ENCODE measurements at places on chromosomes 7 and 10.

GRCh38 chr7:141562036-141562435 lies 10.8 kb downstream of the AGK start:
- no peak for DNase-seq

DNA sequence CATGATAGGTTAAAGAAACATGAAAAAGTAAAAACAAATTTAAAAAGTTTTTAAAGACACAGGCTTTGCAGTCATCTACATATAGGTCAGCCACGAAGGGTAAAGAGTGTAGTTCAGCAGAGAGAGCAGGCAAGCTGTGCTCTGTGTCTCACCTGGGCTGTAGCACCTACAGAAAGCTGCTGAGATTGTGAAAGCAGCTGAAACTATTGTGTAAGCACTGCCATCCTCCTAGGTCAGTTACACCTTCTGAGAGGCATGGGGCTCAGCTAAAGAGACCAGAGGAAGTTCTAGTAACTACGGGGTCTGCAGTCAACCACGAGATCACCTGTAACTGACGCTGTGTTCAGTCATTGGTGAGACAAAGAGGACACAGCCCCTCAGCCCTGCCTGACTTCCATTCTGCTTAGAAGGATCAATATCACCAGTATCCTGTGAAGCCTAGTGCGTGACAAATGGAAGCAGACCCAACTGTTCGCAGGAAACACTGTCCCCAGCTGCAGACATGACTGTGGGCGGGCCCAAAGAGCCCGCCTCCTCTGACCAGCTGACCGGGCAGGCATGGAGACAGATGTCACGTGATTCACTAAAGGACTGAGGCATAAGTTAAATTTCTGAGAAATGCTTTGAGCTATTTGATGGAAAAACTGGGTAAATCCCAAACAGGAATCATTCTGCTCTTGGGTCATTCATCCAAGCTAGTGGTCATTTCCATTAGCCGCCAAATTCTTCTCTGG lies 87.9 kb downstream of the EBF3 start:
- DNase-seq, result no peak

DNA sequence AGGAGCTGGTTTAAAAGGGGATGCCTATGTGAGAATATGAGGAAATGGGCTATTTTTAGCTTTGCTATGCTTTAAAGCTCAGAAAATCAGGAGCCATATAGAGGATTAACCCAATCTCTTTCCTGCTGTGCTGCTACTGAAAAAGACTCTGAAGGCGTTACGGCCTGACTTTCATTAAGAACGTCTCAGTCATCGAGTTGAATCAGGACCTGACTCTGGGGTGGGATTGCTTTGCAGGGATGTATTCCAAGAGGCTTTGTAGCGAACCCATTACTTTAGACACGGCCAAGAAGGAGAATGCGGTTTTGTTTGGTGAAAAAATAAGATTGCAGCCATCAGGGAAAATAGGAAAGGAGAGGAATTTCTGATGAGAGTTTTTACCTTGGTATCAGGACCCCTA lies 426.9 kb downstream of the CCSER2 start:
- no peak for DNase-seq

DNA sequence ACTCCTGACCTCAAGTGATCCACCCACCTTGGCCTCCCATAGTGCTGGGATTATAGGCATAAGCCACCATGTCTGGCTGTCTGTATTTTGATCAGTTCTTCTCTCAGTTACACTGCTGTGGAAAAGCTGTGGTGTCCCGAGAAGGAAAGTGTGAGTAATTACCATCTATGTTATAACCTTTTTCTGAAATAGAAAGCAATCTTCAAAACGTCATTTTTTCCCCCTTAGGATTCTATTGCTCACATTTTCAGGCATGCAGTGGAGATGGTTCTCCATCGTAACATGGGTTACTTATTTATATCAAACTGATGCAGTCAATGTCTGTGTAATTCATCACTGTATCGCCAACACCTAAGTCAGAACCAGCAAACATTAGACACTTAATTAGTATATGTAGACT lies 103.5 kb upstream of the FAM3C start:
- DNase-seq, result no peak

DNA sequence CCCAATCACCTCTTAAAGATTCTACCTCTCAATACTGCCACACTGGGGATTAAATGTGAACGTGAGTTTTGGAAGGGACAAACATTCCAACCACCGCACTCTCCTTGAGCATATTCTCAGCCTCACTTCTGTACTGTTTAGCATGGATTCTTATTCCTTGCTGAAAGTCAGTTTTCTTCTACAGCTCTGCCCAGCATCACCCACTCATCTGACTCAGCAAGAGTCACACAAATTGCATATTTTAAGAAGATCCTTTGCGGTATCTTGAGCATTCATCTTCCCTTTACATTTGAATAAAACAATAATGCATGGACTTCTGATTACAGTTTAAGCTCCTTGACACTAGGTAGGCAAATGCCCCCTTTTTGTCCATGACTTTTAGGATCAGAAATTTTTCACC lies 251.6 kb upstream of the MKLN1 start:
- no peak for DNase-seq

GRCh38 chr7:18235819-18236218 lies 208.2 kb upstream of the PRPS1L1 start:
- DNase-seq, result no peak

DNA sequence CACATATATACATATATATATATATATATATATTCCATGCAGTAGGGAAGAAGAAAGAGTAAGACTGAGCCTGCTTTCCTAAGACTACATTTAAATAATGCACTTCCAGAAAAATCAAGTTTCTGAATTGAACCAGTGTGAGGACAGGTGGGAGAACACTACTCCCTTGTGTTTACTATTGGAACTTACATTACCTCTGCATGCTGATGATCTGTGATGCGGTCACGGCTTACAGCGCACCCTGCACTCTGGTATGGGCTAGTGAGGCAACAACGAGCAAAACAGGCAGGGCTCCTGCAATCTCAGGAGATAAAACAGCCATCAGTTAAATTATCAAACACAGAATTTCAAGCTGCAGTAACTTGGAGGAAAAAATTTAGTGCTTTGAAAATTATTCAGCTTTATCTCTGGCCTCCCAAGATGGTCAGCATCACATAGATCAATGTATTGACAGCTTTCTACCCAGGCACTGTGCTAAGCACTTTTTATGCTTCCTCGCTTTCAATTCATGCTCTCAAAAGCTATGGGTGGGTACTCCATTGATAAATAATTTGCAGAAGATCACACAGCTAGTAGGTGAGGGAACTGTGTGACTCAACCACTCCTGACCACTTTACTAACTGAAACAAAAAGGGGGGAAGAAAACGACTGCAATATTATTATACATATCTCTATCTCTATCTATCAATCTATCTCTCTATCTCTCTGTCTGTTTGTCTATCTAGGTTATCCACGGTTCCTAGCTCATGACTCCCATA lies 20.5 kb upstream of the SLC16A12 start:
- DNase-seq, result no peak

GRCh38 chr7:123122916-123123315 lies 76.9 kb downstream of the SLC13A1 start:
- DNase-seq, result no peak

- DNase-seq, result no peak
These were observed 411.7 kb upstream of the MKI67 start for GRCh38 chr10:128537834-128538330.

- no peak for DNase-seq
These were observed 8.0 kb downstream of the ELFN1 start for GRCh38 chr7:1678081-1678543.
